ENCODE measurements at places on chromosomes 6 and 20. TPM values are rescaled to one million over a fixed set of nuclear protein-coding genes. Genes with fewer than 3 reads are reported as not detected.

The GID8 gene
- 32.5 TPM for total RNA-seq

- DNase-seq, result no peak
Observed at GRCh38 chr6:8195040-8195713, 92.8 kb upstream of the EEF1E1 start.

GRCh38 chr20:33160681-33161080 lies 7.3 kb upstream of the BPIFA2 start:
- no peak for DNase-seq

GRCh38 chr20:60255415-60255814 lies 297.2 kb downstream of the CDH26 start:
- DNase-seq, result no peak

DNA sequence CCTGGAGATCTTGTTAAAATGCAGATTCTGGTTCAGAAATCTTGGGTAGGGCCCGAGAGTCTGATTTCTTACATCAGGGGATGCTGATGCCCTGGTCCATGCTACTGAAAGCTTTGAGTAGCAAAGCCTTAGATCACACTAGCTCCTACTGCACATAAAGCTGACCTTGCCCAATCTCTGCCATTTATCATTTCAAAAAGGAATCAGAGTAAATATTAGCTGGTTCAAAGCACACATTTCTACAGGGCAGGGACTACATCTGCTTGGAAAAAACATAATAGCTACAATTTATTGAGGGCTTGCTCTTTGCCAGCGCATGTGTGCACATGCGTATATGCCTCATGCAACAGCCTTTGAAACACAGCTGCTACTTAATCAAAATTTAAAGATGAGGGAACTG lies 440.4 kb upstream of the ARID1B start:
- DNase-seq, result no peak

- DNase-seq, result no peak
Observed at GRCh38 chr6:121767211-121767610, 331.8 kb downstream of the GJA1 start.

DNA sequence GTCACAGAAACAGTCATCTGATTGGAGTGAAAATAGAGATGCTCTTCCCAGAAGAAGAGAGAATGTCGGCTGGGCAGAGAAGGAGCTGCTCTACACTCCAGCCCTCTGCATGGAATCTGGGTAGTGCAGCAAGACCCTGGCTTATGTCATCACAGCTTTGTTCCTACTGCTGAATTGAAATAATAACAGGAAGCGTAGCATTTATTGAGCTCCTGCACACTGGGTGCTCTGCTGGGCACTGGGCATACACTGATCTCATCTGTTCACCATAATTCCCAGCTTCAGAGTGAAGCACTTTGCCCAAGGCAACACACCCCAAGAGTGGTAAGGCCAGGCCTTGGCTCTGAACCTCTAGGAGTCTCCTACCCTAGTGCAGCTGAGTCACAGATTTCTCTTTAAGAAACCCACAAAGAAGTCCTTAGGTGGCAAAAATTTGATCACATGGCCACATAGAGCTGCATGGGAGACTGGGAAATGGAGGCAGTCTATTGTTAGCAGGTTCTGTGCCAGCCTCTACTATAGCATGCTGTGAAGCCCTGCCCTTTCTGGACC lies 3.9 kb upstream of the SDCBP2 start:
- no peak for DNase-seq

All from activated CD4-positive, alpha-beta T cell treated with anti-CD3 and anti-CD28 coated beads, Interleukin-2, amount 10 ng/mL, durations not matched to agents 7 days and 5 days (primary cell).